ENCODE measurements at places on chromosomes 2 and 18. TPM values are rescaled to one million over a fixed set of nuclear protein-coding genes. Genes with fewer than 3 reads are reported as not detected.

COLEC12 gene
- total RNA-seq = 144 TPM

SPATA3 gene
- total RNA-seq = not detected

CENPO gene
- total RNA-seq = 4.6 TPM

PTPN4 gene
- 16.4 TPM for total RNA-seq

XIRP2 gene
- under 0.01 TPM for total RNA-seq

OTOF gene
- total RNA-seq = under 0.01 TPM

C2orf78 gene
- total RNA-seq = not detected

AQP12B gene
- total RNA-seq = not detected

XDH gene
- 0.17 TPM for total RNA-seq

ALPG gene
- not detected for total RNA-seq

RBM44 gene
- total RNA-seq = 0.16 TPM

NXPH2 gene
- not detected for total RNA-seq

RAD51AP2 gene
- total RNA-seq = not detected

SMARCAL1 gene
- 16.2 TPM for total RNA-seq

ACADL gene
- total RNA-seq = 0.26 TPM

SLC16A14 gene
- total RNA-seq = 6.1 TPM

ZSCAN30 gene
- 12.2 TPM for total RNA-seq

TXNDC2 gene
- 0.16 TPM for total RNA-seq

KCNG2 gene
- total RNA-seq = 1.9 TPM
